ENCODE measurements at places on chromosomes 11 and 22.
A peak's percentile ranks its signal among the peaks of the same experiment; 100 is the strongest.

DNA sequence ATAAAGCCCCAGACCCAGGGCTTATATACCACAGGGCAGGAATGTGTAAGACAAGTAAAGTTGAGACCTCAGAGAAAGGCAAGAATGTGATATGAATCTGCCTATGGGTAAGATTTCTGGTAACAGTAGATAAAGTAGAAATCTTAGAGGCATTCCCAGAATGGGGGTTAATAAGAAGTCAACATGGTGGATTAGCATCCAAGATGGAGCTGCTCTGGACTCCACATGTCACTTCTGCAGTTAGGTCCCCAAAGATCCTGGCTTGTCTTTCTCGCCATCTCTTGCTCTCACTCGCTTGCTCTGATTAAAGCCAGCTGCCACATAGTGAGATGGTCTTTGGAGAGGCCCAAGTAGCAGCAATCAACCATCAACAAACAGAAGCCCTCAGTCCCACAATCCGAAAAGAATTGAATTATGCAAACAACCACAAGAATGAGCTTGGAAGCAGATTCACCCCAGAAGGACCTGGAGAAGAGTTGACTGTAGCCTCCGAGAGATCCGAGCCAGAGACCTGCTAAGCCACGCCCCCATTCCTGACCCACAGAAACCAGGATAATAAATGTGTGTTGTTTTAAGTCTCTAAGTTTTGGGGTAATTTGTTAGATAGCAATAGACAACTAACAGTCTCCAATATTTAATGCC is 5.4 kb upstream of the C11orf86 start:
- no peak for DNase-seq

GRCh38 chr11:9280655-9281301 is 15.6 kb upstream of the DENND5A start:
- peak; percentile 19 for DNase-seq

DNA sequence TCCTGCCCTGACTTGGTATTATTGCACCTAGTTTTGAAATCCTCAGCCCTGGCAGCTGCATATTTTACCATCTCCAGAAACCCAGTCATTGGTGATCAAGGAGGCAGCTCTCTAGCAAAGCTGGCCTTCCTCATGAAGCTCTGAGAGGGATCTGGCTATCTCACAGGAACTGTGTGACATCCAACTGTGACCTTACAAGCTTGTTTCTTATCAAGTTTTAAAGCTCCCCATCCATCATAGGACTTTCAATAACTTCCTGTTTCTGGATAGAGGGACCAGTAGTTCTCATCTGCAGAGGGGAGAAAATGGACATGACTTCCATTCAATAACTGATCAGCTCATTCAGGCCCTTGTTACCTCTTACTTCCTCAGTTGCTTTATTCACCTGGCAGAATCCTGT is 18.2 kb downstream of the CALCA start:
- no peak for DNase-seq

DNA sequence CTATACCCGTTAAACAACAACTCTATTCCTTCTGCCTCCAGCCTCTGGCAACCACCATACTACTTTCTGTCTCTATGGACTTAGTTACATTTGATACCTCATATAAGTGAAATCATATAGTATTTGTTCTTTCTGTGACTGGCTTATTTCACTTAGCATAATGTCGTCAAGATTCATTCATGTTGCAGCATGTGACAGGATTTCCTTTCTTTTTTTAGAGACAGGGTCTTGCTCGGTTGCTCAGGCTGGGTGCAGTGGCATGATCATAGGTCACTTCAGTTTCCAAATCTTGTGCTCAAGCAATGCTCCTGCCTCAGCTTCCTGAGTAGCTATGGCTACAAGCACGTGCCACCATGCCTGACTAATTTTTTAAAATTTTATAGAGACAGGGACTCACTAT is 29.4 kb upstream of the SORL1 start:
- DNase-seq: no peak

DNA sequence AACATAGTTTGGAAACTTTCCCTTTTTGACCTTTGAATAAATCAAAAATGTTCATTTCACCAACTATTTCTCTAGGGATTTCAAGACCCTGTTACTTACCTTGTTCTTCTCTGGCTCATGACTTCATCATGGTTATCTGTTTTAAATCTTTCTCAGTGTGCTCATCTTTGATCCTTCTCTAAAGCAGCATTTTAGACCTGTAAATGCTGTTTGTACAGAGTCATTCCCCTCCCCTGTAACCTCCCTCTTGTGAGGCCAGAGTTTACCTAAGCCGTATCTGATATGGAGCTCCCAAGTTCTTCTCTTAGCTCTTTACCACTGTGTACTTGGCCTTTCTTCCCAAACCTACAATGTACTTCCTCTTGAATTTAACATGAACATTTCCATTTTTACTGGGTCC is 56.0 kb downstream of the ACER3 start:
- DNase-seq: no peak

DNA sequence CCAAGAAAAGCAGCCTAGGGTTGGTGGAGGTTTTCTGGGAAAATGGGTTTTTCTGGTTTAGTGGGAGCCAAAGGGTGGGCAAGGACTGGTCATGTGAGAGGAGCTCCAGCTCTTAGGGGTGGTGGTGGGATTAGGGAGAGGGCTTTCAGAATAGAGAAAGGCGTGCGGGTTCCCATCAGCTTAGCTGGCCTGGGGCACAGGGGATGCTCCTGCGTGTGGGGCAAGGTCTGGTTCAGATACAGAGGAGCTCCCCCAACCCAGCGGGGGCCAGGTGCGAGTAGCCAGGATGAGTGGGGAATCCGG is 644 bp downstream of the TMEM134 start:
- no peak for DNase-seq

- no peak for DNase-seq
Observed at GRCh38 chr22:46539169-46539568, 1.7 kb upstream of the CELSR1 start.

GRCh38 chr11:115707180-115707905 is 203.1 kb upstream of the CADM1 start:
- DNase-seq: no peak

DNA sequence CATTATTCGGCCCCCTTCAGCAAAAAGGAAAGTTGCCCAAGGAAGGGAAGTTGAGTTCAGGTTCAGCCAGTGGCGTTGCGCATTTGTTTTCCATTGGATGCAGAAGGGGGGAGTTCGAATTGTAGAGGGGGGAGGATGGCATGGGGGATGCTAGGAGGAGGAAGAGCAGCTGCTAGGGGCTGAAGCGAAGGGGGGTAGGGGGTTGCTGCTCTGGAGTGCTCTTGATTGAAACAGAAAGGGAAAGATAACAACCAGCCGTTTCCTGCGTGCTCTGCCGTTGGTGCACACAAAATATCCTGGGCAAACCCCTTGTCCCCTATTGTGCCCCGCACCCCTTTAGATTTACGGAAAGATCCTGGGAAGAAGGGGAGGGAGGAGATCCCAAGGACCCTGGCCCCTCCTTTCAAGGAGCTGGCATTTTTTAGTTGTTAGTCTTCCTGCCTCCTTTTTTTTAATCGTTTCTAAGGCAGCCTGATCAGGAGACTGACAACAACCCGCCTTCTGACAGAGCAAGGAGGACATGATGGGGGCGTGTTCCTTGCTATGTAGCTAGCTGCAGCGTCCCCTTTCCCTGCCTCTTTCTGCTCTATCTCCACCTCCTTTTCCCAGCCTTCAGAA is 2.1 kb downstream of the KMT2A start:
- DNase-seq: peak; percentile 6

DNA sequence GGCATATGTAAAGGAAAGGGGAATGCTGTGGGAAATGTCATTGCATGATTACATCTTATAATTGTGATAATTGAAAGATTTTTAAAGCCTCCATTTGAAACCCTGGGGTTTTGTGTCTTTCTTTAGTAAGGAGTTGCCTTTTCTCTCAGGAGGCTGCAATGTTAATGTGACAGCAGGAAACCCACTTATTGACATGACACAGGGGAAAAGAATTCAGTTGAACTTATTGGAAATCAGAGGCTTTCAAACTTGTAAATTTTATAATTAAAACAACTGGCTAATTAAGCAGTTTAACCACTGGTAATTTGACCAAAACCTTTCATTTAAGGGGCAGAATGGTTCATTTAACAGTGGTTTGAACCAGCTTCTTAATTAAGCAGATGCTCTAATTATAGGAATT is 31.2 kb downstream of the MRPL48 start:
- no peak for DNase-seq

DNA sequence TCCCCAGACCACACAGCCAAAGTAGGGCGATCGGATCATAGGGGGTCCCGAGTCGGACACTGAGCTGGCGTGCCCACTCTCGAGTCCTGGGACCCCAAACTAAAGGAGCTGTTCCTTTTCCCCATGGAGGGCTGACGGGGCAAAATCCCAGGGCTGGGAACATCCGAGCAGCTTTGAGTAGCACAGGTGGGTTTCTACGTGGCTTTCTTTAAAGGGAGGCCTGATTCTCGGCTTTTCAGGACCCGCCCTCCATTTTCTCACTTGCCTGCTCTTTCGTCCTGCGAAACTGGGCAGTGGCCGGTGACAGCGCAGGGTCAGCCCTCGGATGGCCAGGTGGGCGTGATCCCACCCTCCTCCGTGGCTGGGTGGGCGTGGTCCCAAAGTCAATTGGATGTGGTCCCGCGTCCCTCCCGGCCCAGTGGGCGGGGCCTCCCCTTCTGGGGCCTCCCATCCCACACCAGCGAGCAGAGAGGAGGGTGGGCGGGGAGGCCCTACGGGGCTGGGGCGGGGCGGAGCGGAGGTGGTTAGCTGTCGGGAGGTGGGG is 17.5 kb upstream of the TXNRD2 start:
- DNase-seq: no peak

- DNase-seq: no peak
Observed at GRCh38 chr11:34501500-34501899, 12.1 kb downstream of the ELF5 start.

DNA sequence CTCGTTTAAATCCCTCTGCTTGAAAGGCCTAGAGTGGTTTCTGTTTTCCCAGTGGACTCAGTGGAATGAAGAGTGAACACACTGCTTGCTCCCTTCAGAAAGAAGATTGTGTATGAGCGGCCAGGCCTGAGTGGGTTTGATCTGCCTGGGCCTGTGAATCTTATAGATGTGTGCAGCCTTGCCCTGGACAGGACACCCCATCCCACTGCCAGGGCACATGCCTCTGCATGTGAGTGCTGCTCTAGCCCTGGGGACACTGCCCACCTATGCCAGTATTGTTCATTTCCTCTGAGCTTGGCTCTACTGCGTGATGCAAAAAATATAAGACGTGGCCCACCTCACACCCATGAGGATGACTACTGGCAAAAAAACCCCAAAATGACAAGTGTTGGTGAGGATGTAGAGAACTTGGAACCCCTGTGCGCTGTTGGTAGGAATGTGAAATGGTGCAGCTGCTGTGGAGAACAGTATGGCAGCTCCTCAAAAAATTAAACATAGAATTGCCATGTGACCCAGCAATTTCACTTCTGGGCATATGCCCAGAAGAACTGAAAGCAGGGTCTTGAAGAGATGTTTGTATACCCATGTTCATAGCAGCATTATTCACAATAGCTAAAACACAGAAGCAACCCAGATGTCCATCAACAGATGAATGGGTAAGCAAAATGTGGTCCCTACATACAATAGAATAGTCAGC is 27.3 kb upstream of the NECTIN1 start:
- DNase-seq: no peak

- DNase-seq: no peak
Observed at GRCh38 chr11:23212807-23213206, 352.5 kb upstream of the CCDC179 start.

GRCh38 chr11:121766991-121767390 is 314.2 kb upstream of the SORL1-AS1 start:
- DNase-seq: no peak

DNA sequence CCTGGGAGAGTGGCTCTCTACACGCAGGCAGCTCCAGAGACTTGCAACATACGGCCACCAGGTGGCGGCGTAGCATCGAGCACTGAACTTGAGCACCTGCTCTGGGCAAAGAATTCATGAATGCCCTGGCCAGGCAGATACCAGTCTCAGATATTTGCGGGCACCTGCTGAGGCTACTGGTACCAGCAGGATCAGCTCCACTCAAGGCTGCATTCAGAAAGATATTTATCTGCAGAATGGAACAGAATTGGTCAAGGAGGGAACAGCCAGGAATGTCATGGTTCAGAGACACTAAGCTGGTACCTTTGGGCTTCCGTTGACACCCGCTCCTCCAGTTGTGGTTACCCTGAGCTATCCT is 10.8 kb upstream of the CCDC86 start:
- peak; percentile 65 for DNase-seq

DNA sequence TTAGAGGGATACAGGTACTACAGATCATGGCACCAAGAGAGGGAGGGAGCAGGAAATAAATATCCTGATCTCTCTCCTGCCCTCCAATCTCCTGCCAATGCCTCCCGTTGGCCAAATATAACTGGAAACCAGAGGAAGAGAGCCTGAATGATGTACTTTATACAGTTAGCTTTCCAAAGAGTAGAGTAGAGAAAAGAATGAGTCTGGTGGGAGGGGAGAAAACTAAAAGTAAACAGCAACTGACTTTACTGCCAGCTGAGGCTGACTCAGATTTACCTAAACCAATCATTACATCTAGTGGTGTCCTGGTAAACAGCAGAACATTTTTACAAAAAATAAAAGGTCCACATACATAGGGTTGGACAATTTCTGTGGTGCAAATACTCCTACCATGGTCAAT is 5.1 kb downstream of the MPZL3 start:
- no peak for DNase-seq

DNA sequence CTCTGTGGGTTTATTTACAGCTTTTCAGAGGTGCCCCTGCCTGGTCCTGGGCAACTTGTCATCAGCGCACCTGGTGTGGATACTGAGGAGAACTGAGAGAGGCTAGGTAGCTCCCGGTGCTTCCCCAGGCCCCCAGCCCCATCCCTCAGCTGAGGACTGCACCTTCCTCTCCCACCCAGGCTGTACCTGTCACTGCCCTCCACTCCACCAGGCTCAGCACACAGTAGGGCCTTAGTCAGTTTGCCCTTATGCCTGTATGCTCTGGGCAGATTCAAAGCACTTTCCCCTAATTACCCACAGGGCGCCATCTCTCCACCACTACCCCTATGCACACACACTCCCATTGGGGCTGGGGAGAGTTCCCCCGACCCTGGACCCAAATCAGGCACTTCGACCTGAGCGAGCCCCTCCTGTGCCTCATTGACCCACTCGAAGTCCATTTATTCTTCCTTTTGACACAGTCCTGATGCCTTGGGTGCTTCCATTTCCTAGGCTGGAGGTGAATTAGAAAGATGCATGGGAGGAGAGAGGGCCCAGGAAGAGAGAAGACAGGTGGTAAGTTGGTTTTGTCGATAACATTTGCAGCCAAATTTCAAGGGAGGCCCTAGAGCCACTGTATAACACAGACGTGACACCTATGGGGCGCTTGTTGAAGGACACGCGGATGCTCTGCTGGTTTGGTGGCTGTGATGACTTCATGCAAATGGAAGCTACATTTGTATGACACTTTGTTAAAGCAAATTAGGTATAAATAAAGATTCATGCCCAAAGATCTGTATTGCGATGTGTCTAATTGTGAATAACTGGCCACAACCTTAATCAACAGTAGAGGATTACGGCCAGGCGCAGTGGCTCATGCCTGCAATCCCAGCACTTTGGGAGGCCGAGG is 13.8 kb upstream of the PICK1 start:
- DNase-seq: no peak
